ENCODE measurements at places on chromosomes 5 and 9.

DNA sequence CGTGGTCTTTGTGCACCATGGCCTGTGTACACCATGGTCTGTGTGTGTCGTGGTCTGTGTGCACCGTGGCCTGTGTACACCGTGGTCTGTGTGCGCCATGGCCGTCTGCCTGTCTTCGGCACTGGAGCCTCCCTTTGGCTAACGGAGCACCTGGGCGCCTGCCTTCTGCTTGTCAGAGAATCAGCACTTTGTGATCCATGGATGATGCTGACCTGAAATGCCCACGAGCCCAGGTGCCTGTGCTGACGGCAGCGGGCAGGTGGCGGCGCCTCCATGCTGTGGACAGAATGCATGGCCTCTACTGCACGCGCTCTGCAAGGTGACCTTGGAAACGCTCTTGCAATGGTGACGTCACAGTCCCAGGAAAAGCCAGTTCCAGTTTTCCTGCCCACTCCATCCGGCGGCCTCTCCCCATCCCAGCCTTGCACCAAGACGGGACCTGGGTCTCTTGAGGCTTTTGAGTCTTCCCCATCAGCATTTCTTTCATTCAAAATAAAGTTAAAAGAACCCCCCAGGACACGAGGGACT lies 14.6 kb downstream of the LCN9 start:
- no peak for DNase-seq

- no peak for DNase-seq
Observed at GRCh38 chr5:151596828-151597539, 5.9 kb upstream of the FAT2 start.

DNA sequence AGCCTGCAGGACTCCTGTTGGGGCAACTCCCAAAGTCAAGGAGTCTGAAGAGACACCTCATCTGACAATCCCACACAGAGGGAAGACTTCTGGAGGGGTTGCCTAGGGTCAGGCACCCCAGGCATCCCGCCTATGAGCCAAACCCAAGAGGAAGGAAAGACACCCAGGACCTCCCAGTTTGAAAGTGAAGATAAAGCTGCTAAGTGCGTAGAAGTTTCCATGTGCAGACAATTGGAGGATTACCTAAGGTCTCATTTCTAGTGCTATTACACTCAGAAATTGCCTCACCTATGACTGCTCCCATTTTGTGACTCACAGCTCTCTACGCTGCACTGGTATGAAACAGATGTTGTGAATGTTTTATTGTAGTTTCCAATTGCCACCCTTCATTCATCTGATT lies 322.9 kb downstream of the SLIT3 start:
- DNase-seq, result no peak

GRCh38 chr9:108035487-108035886 lies 545.9 kb upstream of the KLF4 start:
- no peak for DNase-seq

- DNase-seq, result no peak
Observed at GRCh38 chr5:15285901-15286583, 213.9 kb upstream of the FBXL7 start.

- DNase-seq, result no peak
Observed at GRCh38 chr9:135858491-135859185, 48.7 kb downstream of the CAMSAP1 start.
